ENCODE measurements at places on chromosomes 13 and 19.
A peak's percentile ranks its signal among the peaks of the same experiment; 100 is the strongest.

GRCh38 chr13:78576261-78576660 is 27.1 kb downstream of the POU4F1 start:
- DNase-seq, result peak; percentile 63

- DNase-seq, result no peak
Observed at GRCh38 chr13:95255072-95255732, 46.0 kb downstream of the ABCC4 start.

DNA sequence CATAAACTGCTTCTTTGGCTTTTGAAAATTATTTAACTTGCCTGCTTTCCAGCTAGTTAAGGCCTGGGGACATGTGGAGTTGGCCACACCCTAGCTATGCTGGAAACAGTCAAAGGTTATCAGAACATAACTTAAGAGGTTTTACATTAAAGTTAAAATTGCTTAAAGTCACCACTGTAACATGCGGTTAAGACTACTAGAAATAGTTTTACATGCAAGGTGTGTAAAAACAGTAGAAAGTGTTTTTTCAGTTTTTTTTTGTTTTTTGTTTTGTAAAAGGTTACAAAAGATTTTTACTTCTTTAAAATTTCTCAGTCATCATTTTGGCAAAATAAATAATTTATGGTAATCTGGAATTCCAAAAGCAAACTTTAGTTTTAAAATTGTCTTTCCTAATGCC is 763.1 kb downstream of the UQCRFS1 start:
- DNase-seq, result no peak

DNA sequence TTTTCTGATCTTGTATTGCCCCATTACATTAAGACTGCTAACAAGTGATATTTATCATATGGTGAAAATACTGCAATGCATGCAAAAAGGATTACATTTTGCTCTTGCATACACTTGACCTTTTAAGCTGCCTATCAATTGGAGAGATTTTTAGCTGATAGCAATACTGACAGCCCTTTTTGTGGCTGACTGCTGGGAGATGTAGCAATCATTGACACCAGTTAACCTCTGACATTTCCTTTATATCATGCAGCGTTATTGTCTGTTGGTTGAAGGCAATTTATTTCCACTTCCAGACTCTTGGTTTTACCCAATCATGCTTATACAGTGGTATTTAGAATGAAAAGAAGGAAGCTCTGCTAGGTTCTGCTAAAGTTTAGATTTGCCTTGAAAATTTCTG is 364.0 kb downstream of the LMO7 start:
- DNase-seq, result no peak

- DNase-seq, result peak; percentile 38
Observed at GRCh38 chr19:40717325-40717879, 490 bp downstream of the ITPKC start.

Measured in CD14-positive monocyte (primary cell).